ENCODE measurements at places on chromosomes 2 and 18. TPM values are rescaled to one million over a fixed set of nuclear protein-coding genes. Genes with fewer than 3 reads are reported as not detected.
A peak's percentile ranks its signal among the peaks of the same experiment; 100 is the strongest.

DNA sequence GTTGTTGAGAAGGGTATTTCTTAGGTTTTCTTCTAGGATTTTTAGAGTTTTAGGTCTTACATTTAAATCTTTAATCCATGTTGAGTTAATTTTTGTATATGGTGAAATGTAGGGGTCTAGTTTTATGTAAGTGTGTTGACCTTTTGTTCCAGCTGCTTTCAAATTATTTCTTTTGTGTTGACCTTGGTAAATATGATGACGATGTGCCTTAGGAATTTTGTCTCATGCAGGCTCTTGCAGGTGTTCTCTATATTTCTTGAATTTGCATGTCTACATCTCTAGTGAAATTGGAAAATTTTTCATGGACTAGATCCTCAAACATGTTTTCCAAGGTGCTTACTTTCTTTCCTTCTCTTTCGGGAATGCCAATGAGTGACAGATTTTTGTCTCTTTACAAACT, 1609.3 kb upstream of the ZEB2 start:
- no peaks in the 10 kb centered on the region for H3K4me1 ChIP-seq
- no peak overlapping the region for H3K27ac ChIP-seq
- DNase-seq = no peak
- no peak overlapping the region for H3K4me3 ChIP-seq

- no peaks in the 10 kb centered on the region for H3K36me3 ChIP-seq
- DNase-seq = peak; percentile 63
- H3K27me3 ChIP-seq = peaks cover 3% of the 10 kb centered on the region
- H3K4me3 ChIP-seq = no peak overlapping the region
- no peak overlapping the region for H3K27ac ChIP-seq
- peaks cover 5% of the 10 kb centered on the region for H3K4me1 ChIP-seq
Measured at GRCh38 chr18:79800371-79801180, 2.8 kb downstream of the KCNG2 start.

- H3K27ac ChIP-seq = no peak overlapping the region
- DNase-seq = no peak
- no peaks in the 10 kb centered on the region for H3K36me3 ChIP-seq
- peaks cover 25% of the 10 kb centered on the region for H3K4me1 ChIP-seq
Measured at GRCh38 chr2:160351956-160352355, 141.7 kb downstream of the RBMS1 start.

DNA sequence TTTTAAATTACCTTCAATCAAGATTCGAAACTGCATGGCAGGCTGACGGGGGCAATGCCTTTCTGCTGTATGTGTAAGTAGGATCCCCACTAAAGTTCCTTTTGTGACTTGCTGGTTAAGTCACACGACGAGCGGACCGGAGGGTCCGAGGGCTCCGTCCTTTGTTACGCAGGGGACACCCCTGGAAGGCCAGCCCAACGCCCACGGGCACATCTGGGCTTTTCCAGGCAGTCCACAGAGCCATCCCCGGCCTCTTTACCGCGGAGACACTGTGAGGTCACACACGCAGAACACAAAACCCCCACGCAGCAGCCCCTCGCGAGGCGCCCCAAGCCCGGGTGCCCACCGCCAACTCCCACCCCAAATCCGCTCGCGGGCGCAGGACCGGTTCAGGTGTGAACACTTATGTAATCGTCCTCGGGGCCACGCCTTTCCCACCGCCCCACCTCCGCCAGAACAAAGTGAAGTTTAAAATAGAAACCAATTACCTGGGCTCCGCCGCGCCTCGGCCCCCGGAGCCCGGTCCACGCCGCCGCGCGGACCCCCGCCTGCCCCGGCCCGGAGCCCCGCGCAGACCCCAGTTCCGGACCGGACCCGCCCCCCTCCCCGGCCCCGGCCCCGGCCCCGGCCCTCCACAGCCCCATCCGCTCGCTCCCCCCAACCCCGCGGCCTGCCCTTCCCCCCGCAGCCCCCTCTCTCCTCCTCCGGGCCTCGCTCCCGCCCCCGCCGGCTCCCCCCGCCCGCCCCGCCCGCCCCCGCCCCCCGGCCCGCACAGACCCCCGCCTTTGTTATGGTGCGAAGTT, 4.2 kb downstream of the ZNF516 start:
- H3K27ac ChIP-seq = peak overlapping the region; percentile 79
- peaks cover 3% of the 10 kb centered on the region for H3K4me1 ChIP-seq
- no peaks in the 10 kb centered on the region for H3K36me3 ChIP-seq
- peak overlapping the region; percentile 96 for H3K4me3 ChIP-seq
- peak; percentile 88 for DNase-seq

PRKCE gene
- 11.1 TPM for polyA plus RNA-seq

RAB6C gene
- polyA plus RNA-seq = 0.17 TPM

DNA sequence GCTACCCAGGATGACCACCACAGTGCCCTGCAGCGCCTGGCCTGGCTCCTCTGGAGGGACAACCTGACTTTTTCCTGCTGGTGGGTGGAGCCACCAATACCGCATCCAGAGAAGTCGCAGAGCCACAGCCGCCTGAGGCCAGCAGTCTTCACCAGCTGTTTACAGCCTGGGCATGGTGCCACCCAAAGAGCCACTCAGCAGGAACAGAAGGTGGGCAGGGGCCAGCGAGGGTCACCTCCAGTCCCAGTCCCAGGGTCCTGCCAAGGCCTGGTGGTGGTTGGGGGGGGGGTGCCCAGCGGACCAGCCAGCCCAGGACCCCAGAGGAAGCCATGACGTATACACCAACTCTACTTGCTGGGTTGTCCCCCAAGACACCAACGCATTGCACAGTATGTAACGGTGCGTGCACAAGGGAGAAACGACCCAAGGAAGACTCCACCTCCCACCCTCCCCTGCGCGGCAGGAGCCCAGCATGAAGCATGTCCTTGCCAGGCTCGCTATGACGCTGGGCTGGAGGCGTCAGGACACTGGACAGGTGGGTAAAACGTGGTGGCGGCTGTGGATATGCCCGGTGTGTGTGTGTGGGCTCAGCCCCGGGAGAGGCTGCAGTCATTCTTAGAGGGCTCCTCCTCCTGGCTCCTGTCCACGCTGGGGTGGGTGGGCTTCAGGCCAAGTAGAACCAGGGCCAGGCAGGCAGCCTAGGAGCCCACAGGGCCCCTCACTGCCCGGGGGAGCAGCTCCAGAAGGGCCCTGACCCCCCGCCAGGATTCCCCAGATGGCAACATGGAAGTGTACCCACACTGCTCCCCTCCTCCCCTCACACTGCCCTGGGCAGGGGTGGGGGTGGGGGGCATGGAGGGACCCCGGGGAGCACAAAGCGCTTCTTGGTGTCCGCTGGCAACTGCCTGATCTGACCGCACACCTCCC, 49.3 kb downstream of the HS6ST1 start:
- H3K4me1 ChIP-seq = peaks cover 3% of the 10 kb centered on the region
- no peak overlapping the region for H3K4me3 ChIP-seq
- DNase-seq = no peak
- no peak overlapping the region for H3K27ac ChIP-seq
- H3K36me3 ChIP-seq = no peaks in the 10 kb centered on the region
- H3K27me3 ChIP-seq = no peaks in the 10 kb centered on the region

- DNase-seq = peak; percentile 69
- H3K4me3 ChIP-seq = no peak overlapping the region
- no peaks in the 10 kb centered on the region for H3K36me3 ChIP-seq
- H3K27ac ChIP-seq = no peak overlapping the region
- H3K4me1 ChIP-seq = no peaks in the 10 kb centered on the region
Measured at GRCh38 chr2:10030311-10030736, 13.0 kb upstream of the KLF11 start.

GRCh38 chr2:105038383-105039061, 653 bp downstream of the MRPS9 start:
- no peaks in the 10 kb centered on the region for H3K36me3 ChIP-seq
- no peak for DNase-seq
- H3K27ac ChIP-seq = peak overlapping the region; percentile 38
- peak overlapping the region; percentile 97 for H3K4me3 ChIP-seq
- no peaks in the 10 kb centered on the region for H3K27me3 ChIP-seq

KYNU gene
- 14.5 TPM for polyA plus RNA-seq

ACTG2 gene
- polyA plus RNA-seq = 6.6 TPM

MEIS1 gene
- polyA plus RNA-seq = 7.3 TPM

- no peak overlapping the region for H3K4me3 ChIP-seq
- no peaks in the 10 kb centered on the region for H3K27me3 ChIP-seq
- H3K4me1 ChIP-seq = no peaks in the 10 kb centered on the region
- no peak for DNase-seq
- no peak overlapping the region for H3K27ac ChIP-seq
Measured at GRCh38 chr18:34050661-34051060, 174.1 kb downstream of the NOL4 start.

GRCh38 chr2:81266106-81266505, 961.6 kb upstream of the LRRTM1 start:
- H3K4me3 ChIP-seq = no peak overlapping the region
- H3K4me1 ChIP-seq = no peaks in the 10 kb centered on the region
- no peaks in the 10 kb centered on the region for H3K36me3 ChIP-seq
- no peak for DNase-seq

DHRS9 gene
- not detected for polyA plus RNA-seq

RAD51AP2 gene
- polyA plus RNA-seq = not detected

- no peaks in the 10 kb centered on the region for H3K36me3 ChIP-seq
- no peaks in the 10 kb centered on the region for H3K27me3 ChIP-seq
- no peak overlapping the region for H3K4me3 ChIP-seq
- H3K27ac ChIP-seq = no peak overlapping the region
Measured at GRCh38 chr18:61860302-61860701, 32.5 kb downstream of the RNF152 start.

DNA sequence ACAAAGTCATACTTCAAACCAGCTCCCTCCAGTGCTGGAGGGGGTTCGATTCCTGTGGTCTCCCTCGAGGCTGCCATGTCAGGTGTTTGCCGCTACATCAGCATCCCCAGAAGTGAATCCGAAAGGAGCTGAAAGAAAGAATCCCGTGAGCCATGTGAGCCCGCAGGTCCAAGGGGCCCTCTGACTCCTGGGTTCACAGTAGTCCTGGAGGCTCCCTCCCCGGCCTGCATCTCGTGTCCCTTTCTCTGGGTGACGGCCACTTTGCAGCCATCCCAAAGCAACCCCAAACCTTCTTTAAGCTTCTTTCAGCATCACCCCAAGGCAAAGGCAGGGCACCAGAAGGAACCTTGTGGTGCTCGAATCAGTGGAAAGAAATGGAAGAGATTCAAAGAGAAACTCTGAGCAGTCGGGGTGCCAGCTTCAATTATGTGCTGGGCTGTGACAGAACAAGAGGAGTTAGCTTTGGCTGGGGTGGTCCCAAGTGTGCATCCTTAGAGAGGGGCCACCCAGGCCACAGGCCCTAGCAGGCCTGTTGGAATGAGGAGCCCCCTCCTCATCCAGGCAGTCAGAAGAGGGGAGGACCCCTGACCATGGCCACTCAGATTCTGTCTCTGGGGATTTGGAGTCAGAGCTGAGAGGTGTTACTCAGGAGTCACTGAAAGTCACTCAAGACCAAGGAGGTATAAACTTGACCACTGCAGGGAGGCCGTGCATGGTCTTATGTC, 59.7 kb downstream of the CIB4 start:
- no peaks in the 10 kb centered on the region for H3K27me3 ChIP-seq
- H3K4me1 ChIP-seq = no peaks in the 10 kb centered on the region
- DNase-seq = no peak
- no peak overlapping the region for H3K27ac ChIP-seq

DNA sequence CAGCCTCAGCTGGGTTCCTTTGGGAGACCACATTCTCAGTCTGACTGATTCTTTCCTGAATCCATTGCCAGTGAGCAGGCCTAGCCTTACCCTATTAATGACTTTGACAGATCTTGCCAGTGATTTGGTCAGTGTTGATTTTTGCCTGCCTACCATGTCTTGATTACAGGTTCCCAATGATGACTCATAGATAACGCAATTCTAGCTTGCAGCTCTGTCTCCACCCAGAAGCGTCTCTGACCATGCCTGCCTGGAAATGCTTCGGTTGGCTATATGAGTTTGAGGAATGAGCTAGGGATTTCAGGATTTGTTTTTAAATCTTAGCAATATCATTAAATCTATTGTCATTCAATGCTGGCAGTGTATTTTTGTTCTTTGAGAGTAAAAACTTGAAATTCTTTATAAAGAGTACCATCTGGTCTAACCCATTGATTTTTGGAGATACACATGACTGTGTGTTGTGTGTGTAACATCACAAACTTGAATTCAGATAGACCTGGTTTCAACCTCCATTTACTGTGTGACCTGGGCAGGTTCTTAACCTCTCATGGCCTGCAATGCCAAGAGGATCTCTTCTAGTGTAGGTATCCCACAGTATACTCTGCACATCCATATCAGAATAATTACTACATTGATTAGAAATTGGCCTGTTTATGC, 57.0 kb downstream of the CCDC150 start:
- H3K4me1 ChIP-seq = no peaks in the 10 kb centered on the region
- no peaks in the 10 kb centered on the region for H3K27me3 ChIP-seq
- no peaks in the 10 kb centered on the region for H3K36me3 ChIP-seq
- no peak overlapping the region for H3K4me3 ChIP-seq
- no peak for DNase-seq

CIDEA gene
- not detected for polyA plus RNA-seq

- H3K4me3 ChIP-seq = no peak overlapping the region
- no peaks in the 10 kb centered on the region for H3K27me3 ChIP-seq
- no peaks in the 10 kb centered on the region for H3K4me1 ChIP-seq
- no peak overlapping the region for H3K27ac ChIP-seq
- no peaks in the 10 kb centered on the region for H3K36me3 ChIP-seq
Measured at GRCh38 chr2:173818285-173818684, 146.9 kb downstream of the SP3 start.

ALPG gene
- polyA plus RNA-seq = not detected

DNA sequence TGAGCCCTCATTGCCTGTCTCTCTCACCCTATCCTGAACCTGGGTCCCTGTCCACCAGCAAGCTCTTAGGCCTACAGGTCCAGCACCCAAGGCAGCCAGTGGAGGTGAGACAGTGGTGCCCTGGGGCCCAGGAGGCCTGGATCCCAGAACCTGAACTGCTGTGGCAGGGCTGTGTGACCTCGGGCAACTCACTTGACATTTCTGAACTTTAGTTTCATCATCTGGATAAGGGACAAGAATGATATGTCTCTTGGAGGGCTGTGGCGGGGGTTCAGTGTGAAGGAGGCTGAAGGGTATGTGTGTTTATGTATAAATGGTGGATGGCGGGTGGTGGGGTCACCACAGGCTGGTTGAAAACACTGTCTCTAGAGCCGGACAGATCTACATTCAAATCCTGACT, 10.9 kb downstream of the CIB4 start:
- H3K27ac ChIP-seq = no peak overlapping the region
- DNase-seq = no peak
- H3K4me1 ChIP-seq = no peaks in the 10 kb centered on the region

STPG4 gene
- not detected for polyA plus RNA-seq

IL36G gene
- 1.7 TPM for polyA plus RNA-seq

- peak; percentile 22 for DNase-seq
- H3K36me3 ChIP-seq = no peaks in the 10 kb centered on the region
- H3K4me3 ChIP-seq = no peak overlapping the region
- H3K4me1 ChIP-seq = no peaks in the 10 kb centered on the region
- H3K27ac ChIP-seq = no peak overlapping the region
- H3K27me3 ChIP-seq = peaks cover 3% of the 10 kb centered on the region
Measured at GRCh38 chr2:120814352-120814751, 78.7 kb downstream of the GLI2 start.

- H3K4me1 ChIP-seq = no peaks in the 10 kb centered on the region
- H3K36me3 ChIP-seq = no peaks in the 10 kb centered on the region
- no peak for DNase-seq
Measured at GRCh38 chr2:50995610-50996009, 36.3 kb downstream of the NRXN1 start.
